ENCODE measurements at places on chromosomes 1 and 21.
A peak's percentile ranks its signal among the peaks of the same experiment; 100 is the strongest.

- DNase-seq = peak; percentile 70
Measured at GRCh38 chr1:222711319-222712252, 705 bp downstream of the AIDA start.

GRCh38 chr21:15966231-15966630 lies 236.4 kb downstream of the USP25 start:
- no peak for DNase-seq

DNA sequence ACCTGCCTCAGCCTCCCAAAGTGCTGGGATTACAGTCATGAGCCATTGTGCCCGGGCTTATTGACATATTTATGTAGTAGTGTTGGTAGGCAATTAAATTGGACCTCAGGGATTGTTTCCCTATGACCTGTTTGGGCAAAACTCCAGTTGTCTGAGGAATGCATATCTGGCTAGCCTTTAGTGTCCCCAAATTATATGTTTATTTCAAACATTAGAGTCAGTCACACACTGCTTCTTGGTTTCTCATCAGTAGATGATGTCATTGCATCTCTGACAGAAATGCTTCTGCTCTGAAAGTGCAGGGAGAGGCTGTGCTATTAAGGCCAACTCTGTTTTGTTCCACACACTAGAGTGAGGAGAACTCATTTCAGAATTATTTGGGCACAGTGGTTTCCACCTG lies 12.5 kb downstream of the PIP5K1A start:
- no peak for DNase-seq

- no peak for DNase-seq
Measured at GRCh38 chr1:228093050-228093906, 9.8 kb downstream of the C1orf35 start.

DNA sequence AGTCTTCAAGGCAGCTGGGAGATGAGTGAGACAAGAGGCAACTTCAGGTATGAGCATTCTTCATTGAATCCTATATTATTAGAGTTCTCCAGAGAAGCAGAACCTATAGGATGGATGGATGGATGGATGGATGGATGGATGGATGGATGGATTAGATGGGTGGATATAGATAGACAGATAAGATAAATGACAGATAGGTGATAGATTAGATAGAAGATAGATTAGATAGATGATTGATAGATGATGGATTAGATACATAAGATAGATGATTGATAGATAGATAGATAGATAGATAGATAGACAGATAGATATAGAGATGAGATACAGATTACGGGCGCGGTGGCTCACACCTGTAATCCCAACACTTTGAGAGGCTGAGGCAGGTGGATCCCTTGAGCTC lies 43.2 kb upstream of the SPOCD1 start:
- no peak for DNase-seq

GRCh38 chr1:156359973-156360372 lies 9.0 kb upstream of the RHBG start:
- no peak for DNase-seq

DNA sequence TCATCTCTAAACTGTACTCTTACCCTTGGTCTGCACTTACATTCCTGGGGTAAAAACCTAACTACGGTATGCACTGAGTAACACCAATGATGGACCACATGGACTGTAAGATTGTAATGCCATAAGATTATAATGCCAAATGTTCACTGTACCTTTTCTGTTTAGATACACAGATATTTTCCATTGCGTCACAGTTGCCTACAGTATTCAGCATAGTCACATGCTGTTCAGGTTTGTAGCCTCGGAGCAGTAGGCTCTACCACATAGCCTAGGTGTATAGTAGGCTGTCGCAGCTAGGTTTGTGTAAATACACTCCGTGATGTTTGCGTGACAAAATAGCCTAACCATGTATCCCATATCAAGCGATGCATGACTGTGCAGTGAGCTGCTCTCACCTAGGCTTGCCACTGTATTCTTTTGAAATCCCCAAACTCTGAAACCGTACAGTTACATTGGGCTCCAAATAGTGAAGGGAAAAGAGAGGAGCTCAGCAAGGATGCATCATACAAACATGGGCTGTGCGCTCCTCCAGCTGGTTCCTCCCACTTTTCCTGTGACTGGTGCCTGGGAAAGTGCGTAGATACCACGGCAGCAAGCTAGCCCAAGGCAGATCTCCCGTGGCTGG lies 35.2 kb downstream of the CFAP57 start:
- no peak for DNase-seq

DNA sequence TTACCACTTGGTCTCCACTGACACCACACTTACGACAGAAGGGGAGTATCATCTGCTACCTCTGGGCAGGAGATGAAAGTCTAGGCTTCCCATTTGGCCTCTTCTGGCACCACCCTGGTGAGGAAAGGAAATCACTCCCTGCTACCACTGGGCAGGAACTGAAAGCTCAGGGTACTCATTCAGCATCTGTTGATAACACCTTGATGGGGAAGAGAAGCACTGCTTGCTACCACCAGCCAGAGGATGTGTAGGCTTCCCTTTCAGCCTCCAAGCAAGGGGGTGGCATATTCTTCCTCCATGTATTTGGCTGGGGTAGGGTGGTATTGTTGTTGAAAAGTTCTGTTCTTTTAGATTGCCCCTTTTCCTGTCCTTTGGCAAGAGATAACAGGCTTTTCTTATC lies 115.0 kb downstream of the ACBD6 start:
- DNase-seq = no peak

All from CD4-positive, alpha-beta T cell treated with Interleukin-12 subunit alpha and Interleukin-12 subunit beta, for 1 hour (primary cell).